ENCODE measurements at places on chromosomes 4 and X.

DNA sequence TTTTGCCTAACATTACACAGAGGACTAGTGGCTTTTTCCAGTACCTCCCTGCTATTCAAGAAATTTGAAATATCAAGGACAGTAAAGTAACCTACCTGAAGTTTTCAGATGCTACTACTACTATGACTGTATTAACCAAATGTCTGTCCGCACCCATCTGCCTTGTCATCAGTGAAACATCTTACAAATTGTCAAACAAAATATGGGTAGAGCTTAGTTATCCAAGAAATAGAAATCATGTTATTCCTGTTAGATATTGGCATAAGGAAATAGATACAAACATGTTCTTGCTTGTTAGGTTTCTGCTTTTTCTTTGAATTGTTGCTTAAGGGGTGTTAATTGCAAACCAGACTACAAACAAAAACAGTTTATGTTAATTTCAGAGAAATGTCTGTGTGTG lies 63.9 kb downstream of the PLS3 start:
- H3K4me1 ChIP-seq: no peaks in the 10 kb centered on the region
- H3K36me3 ChIP-seq: no peaks in the 10 kb centered on the region
- DNase-seq: no peak
- H3K27me3 ChIP-seq: no peaks in the 10 kb centered on the region
- no peak overlapping the region for H3K4me3 ChIP-seq
- H3K27ac ChIP-seq: peak overlapping the region; percentile 38

GRCh38 chr4:10006231-10006600 lies 15.1 kb downstream of the SLC2A9 start:
- H3K27ac ChIP-seq: peak overlapping the region; percentile 98
- no peaks in the 10 kb centered on the region for H3K36me3 ChIP-seq
- H3K27me3 ChIP-seq: no peaks in the 10 kb centered on the region
- peaks cover 64% of the 10 kb centered on the region for H3K4me1 ChIP-seq
- H3K4me3 ChIP-seq: no peak overlapping the region

DNA sequence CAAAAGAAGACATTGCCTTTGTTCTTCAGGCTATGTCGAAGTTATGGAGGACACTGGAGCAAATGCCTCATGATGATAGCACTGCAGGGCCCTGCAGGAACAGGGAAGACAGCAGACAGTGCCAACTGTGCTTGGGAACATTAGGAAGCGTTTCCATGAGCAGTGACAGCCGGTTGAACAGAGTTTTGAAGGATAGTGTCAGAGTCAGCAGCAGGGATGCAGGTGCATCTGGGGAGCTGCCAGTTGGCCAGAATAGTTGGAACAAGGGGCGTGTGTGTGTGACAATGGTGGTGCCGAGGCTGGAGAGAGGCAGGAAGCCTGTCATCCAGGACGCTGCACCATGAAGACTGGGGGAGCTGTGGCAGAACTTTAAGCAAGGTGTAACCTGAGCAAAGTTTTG lies 88.6 kb downstream of the SHROOM3 start:
- no peak overlapping the region for H3K27ac ChIP-seq
- DNase-seq: no peak
- H3K27me3 ChIP-seq: no peaks in the 10 kb centered on the region
- no peaks in the 10 kb centered on the region for H3K36me3 ChIP-seq
- peaks cover 10% of the 10 kb centered on the region for H3K4me1 ChIP-seq

DNA sequence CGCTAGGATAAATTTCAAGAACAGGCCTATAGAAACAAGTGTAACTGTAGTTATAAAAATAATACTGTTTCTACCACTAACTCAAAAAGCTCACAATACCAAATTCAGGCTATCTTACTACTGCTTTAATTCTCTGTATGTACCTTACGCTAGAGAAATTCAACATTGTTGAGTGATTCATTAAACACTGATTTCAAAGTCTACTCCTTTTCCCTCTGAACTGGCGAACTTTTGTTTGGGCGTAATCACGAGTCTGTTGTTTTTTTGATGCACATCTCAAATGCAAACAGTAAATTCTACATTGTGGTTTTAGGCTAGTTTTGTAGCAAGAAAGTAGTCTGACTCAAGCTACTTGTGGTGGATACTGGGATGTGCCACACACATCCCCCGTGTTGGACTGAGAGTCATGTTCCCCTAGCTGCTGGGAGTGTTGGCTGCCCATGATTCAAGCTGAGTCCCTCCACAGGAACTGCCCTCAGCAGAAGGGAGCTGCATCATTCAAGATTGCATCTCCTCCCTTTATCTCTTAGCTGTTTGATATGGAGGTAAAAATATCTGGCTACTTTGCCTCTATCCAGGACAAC lies 406.1 kb downstream of the RAPGEF2 start:
- H3K27me3 ChIP-seq: no peaks in the 10 kb centered on the region
- H3K4me1 ChIP-seq: peaks cover 29% of the 10 kb centered on the region
- no peaks in the 10 kb centered on the region for H3K36me3 ChIP-seq
- H3K27ac ChIP-seq: no peak overlapping the region
- no peak for DNase-seq
- no peak overlapping the region for H3K4me3 ChIP-seq

- no peaks in the 10 kb centered on the region for H3K27me3 ChIP-seq
- DNase-seq: no peak
- no peak overlapping the region for H3K27ac ChIP-seq
- peaks cover 40% of the 10 kb centered on the region for H3K4me1 ChIP-seq
- H3K36me3 ChIP-seq: peaks cover 6% of the 10 kb centered on the region
Observed at GRCh38 chr4:88610771-88611170, 18.5 kb downstream of the HERC3 start.

DNA sequence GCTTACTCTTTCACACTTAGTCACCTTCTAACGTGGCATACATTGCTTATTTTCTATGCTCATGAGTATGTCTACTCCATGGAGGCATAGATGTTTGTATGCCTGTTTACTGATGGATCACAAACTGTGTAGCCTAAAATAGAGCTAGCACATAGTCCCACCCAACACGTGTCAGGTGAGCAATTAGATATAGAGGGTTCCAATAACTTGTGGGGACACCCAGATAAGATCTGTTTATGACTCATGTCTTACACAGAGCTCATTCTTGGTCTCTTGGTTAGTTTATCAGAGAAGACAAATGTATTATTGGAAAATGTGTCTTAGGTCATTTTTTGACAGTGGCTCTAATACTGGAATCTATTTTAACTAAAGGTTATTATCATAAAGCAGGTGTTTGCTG lies 6.8 kb downstream of the ZFP42 start:
- no peaks in the 10 kb centered on the region for H3K4me1 ChIP-seq
- no peak overlapping the region for H3K27ac ChIP-seq
- H3K27me3 ChIP-seq: no peaks in the 10 kb centered on the region
- no peak for DNase-seq

GRCh38 chrX:11531226-11531625 lies 134.5 kb downstream of the ARHGAP6 start:
- H3K4me1 ChIP-seq: no peaks in the 10 kb centered on the region
- no peaks in the 10 kb centered on the region for H3K36me3 ChIP-seq

DNA sequence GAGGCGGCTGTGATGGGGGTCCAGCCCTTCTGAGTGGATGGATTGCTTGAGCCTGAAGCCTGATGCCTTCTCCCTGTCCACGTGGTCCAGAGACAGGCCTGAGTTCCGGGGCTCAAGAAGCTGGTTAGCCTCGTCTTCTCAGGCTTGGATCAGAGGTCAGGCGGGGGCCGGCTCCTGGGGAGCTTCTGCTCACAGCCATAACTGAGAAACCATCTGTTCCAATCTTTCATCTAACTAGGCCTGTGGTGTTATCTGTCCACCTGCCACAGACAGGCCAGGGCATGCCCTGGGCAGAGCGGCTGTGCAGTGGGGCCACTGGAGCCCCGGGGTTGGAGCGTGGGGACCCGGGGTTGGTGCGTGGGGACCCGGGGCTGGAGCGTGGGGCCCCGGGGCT lies 63.1 kb downstream of the SORCS2 start:
- no peak overlapping the region for H3K27ac ChIP-seq
- no peak overlapping the region for H3K4me3 ChIP-seq
- H3K4me1 ChIP-seq: peaks cover 11% of the 10 kb centered on the region
- no peak for DNase-seq
- no peaks in the 10 kb centered on the region for H3K27me3 ChIP-seq
- no peaks in the 10 kb centered on the region for H3K36me3 ChIP-seq

DNA sequence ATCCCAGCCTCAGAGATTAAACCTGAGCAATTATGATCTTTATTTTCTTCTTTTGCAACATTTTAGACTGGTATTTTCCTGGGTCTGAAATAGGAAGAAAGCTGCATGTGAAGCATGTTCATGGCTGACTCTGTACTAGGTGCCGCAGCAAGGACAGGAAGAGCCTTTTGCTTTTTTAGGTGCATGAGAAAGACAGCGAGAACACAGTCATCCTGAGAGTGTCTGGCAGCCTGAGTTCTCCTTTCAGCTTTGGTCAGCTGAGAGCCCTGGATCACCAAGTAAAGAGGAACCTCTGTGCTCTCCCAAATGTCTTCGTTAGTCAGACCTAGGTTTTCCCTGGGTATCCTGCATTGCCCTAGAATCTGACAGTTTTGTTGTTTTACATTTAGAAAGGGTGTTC lies 29.8 kb downstream of the FAM149A start:
- H3K27me3 ChIP-seq: no peaks in the 10 kb centered on the region
- no peak for DNase-seq
- H3K4me3 ChIP-seq: no peak overlapping the region
- no peak overlapping the region for H3K27ac ChIP-seq
- no peaks in the 10 kb centered on the region for H3K4me1 ChIP-seq
- no peaks in the 10 kb centered on the region for H3K36me3 ChIP-seq

DNA sequence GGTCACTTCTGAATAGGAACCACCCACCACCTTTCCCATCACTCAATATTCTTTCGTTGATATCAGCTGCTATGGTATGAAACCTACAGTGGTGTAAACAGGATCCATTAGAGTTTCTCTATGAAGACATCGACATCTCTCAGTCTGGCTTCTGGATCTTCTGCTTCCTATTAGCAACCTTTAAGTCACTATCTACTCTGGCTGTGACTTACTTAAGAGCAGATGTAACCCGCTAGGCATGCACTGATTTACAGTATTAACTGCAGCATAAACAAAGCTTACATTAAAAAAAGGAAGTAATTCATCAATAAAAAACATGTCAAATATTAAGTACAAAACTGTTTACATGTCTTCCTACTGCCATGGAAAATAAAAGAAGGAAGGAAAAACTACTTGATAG lies 96.4 kb downstream of the ANAPC10 start:
- no peaks in the 10 kb centered on the region for H3K27me3 ChIP-seq
- H3K36me3 ChIP-seq: no peaks in the 10 kb centered on the region
- no peak for DNase-seq
- no peaks in the 10 kb centered on the region for H3K4me1 ChIP-seq
- H3K27ac ChIP-seq: no peak overlapping the region

- H3K4me3 ChIP-seq: no peak overlapping the region
- no peaks in the 10 kb centered on the region for H3K36me3 ChIP-seq
- DNase-seq: no peak
- no peak overlapping the region for H3K27ac ChIP-seq
- H3K4me1 ChIP-seq: no peaks in the 10 kb centered on the region
Observed at GRCh38 chr4:164188236-164188635, 565.7 kb upstream of the SMIM31 start.

DNA sequence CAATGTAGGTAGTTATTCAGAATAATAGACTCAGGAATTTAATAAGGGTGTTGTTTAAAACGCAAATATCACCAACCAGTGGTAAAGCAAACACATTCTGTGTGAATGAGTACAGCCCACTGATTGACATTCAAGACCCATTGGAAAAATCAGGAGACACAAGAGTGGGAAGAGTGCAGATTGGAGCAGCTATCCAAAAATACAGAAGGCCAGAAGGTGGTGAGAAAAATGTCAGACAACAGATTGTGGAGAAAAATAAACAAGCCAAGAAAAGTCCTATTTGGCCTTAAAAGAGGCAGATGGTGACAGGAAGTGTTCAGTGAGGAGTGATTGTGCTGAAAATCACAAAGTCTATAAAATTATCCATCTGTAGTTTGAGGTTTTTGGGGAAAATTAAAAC lies 39.3 kb downstream of the CPE start:
- DNase-seq: no peak
- no peak overlapping the region for H3K4me3 ChIP-seq
- H3K4me1 ChIP-seq: peaks cover 12% of the 10 kb centered on the region
- no peaks in the 10 kb centered on the region for H3K27me3 ChIP-seq
- no peaks in the 10 kb centered on the region for H3K36me3 ChIP-seq

DNA sequence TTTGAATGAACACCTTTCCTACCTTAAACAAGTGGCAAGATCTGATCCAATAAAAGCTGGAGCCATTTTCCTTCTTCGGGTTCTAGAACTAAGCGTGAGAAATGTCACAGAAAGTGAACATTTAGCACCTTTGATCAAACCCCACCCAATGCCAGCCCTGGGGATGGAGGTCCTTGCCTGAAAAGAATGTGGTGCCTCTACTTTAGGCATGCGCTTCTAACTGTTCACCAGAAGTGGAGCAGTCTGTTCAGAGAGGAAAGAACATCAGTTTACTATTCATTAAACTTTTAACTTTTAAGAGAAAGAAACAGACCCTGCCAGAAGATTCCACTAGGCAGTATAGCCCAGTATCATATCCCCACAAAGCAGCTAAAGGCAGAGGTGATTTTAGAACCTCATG lies 75.9 kb downstream of the INTS12 start:
- H3K4me1 ChIP-seq: peaks cover 26% of the 10 kb centered on the region
- no peaks in the 10 kb centered on the region for H3K36me3 ChIP-seq
- H3K4me3 ChIP-seq: no peak overlapping the region
- no peaks in the 10 kb centered on the region for H3K27me3 ChIP-seq

- no peak overlapping the region for H3K27ac ChIP-seq
- DNase-seq: no peak
- no peaks in the 10 kb centered on the region for H3K36me3 ChIP-seq
- H3K4me3 ChIP-seq: no peak overlapping the region
- no peaks in the 10 kb centered on the region for H3K4me1 ChIP-seq
Observed at GRCh38 chr4:34790131-34790530, 1454.2 kb downstream of the ARAP2 start.

DNA sequence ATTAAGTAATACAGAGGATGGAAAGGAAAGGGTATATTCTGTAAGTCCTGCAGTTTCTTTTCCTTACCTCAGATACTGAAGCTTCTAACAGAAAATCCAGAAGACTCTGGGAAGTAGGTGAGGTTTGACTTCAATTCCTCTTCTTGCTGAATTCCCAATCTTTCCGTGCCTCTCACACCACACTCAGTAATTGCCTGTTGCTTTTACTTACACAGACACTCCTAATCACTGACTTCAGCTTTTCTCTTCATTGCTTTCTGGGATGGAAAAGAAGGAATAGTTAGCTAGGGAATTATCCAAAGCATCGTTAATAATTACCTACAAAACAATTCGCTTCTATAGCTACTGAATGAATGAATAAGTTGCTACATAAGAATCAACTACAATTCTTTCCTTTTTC lies 163.6 kb downstream of the FBXO8 start:
- no peaks in the 10 kb centered on the region for H3K27me3 ChIP-seq
- H3K4me3 ChIP-seq: no peak overlapping the region
- H3K27ac ChIP-seq: no peak overlapping the region
- H3K4me1 ChIP-seq: peaks cover 4% of the 10 kb centered on the region

- no peaks in the 10 kb centered on the region for H3K4me1 ChIP-seq
- H3K27ac ChIP-seq: no peak overlapping the region
- H3K27me3 ChIP-seq: no peaks in the 10 kb centered on the region
- H3K36me3 ChIP-seq: no peaks in the 10 kb centered on the region
- DNase-seq: no peak
- H3K4me3 ChIP-seq: no peak overlapping the region
Observed at GRCh38 chr4:163913571-163913970, 419.1 kb downstream of the TMA16 start.

- no peaks in the 10 kb centered on the region for H3K27me3 ChIP-seq
- no peak overlapping the region for H3K27ac ChIP-seq
- no peaks in the 10 kb centered on the region for H3K4me1 ChIP-seq
- no peak overlapping the region for H3K4me3 ChIP-seq
Observed at GRCh38 chrX:153671589-153672530, 1.8 kb downstream of the PNCK start.

Measured in thyroid gland (tissue), 4 donors.